Stimulated activated naive CD8-positive, alpha-beta T cell treated with anti-CD3 and anti-CD28 coated beads, Interleukin-15, amount 100 ng/mL, for 72 hours (primary cell): ENCODE measurements at places on chromosomes 7 and 10.

DNA sequence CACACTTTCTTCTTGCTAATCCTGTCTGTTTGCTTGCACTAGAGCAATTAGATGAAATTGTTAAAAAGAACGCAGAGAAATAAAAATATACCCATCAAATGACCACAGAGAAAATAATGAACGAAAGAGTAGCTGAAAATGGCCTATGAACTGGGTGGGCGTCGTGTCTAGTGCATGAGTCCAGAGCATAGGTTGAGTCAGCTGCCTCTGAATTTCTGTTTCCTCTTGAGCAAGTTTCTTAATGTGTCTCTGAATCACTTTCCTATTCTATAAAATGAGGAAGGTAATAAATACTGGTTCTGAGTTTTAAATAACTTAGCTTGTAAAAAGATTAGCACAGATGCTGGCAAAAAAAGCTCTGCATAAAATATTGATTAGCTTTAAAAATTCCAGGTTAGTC lies 75.0 kb downstream of the POM121L12 start:
- DNase-seq, result no peak

DNA sequence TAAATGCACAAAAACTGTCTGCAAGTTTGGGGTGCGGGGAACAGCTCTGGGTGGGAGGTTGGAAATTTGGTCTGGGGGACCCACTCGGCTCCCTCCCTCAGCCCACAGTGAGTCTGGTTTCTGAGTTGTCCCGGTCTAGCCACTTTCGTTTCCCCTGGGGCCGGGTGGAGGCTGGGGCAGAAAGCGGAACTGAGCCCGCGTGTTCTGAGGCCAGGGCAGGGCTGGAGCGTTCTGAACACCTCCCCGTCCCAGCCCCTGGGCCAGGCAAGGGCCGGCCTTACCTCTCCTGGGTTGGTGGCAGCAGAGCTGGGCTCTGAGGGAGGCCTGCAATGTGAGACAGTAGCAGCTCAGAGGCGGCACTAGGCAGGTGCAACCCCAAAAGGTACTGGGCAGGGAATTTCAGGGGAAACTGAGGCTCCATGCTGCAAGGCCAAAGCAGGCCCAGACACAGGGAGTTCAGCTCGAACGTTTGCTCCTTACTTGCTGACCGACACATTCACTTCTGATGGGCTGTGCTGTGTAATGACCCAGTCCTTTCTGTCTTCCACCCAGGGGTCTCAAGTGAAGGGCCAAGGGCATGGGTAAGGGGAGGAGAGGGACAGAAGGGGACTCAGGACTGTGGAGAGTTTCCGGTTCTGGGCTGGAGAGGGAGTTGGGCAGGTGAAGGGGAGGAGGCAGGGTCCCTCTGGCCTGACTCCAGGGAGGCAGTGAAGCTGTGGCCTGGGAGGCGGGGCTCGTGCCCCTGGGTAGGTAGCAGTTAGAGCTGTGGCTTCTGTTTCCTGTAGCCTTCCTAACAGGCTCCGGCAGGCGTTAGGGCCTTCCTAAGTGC lies 3.0 kb downstream of the IRF5 start:
- DNase-seq, result no peak

GRCh38 chr7:33919449-33919848 lies 14.1 kb downstream of the BMPER start:
- DNase-seq, result no peak

GRCh38 chr10:4080225-4080805 lies 295.3 kb upstream of the KLF6 start:
- no peak for DNase-seq

- DNase-seq, result peak; percentile 36
Observed at GRCh38 chr10:6200734-6201515, 1.8 kb upstream of the PFKFB3 start.

DNA sequence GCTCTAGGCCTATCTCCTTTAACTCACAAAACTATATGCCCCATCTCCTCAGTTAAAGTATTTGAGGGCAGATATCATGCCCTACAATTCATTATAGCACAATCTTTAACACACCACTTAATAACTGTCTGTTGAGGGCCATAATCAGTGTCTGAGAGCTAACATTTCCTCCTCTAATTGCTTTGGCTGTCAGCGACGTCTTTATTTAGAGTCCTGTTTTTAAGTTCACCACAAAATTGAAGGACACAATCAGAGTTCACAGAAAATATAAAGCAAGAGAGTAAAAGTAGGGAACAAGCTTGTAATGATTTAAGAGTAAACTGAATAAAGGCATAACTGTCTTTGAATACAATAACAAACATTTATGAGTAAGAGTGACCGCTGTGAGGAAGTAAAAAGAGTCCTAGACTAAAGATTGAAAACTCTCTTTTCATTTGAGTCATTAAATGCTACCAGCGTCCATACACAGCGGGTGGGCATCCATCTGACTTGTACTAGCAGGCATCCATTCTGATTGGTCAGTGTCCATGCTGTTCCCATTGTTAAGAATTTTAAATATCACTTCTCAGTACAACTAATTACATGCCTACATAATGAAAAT lies 38.4 kb upstream of the ABCB4 start:
- DNase-seq, result no peak

GRCh38 chr10:101725296-101726114 lies 30.5 kb upstream of the FBXW4 start:
- no peak for DNase-seq

DNA sequence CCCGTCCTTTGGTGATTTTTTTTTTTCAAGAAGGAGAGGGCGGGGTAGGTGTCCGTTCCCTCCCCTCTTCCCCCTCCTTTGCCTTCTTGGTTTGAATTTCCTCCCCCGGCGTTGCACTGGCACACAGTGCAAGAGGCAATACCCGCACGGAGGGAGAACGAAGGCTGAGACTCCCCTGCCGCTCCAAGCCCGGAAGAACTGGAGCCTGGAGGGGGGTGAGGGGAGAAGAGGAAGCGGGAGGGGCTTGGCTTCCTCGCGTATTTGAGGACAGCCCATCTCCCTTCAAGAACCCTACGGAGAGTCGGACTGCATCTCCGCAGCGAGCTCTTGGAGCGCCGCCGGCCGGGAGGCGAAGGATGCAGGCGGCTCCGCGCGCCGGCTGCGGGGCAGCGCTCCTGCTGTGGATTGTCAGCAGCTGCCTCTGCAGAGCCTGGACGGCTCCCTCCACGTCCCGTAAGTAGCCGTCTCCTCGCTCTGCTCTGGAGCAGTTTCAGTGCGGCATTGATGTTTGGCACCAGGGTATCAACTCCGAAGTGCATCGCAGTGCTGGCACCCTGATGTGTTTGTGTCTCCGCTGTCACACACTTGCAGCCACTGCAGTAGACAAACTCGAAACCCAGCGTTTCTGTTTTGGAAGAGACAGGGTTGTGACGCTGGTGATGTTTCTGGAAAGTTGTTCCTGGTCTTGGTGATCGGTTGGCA lies at the start of gene CNTNAP2:
Gene CNTNAP2 (plus strand): TSS at position 281 of the 702 bp plus-strand sequence. CDS start 76 bp downstream, at position 357.
- DNase-seq, result no peak

DNA sequence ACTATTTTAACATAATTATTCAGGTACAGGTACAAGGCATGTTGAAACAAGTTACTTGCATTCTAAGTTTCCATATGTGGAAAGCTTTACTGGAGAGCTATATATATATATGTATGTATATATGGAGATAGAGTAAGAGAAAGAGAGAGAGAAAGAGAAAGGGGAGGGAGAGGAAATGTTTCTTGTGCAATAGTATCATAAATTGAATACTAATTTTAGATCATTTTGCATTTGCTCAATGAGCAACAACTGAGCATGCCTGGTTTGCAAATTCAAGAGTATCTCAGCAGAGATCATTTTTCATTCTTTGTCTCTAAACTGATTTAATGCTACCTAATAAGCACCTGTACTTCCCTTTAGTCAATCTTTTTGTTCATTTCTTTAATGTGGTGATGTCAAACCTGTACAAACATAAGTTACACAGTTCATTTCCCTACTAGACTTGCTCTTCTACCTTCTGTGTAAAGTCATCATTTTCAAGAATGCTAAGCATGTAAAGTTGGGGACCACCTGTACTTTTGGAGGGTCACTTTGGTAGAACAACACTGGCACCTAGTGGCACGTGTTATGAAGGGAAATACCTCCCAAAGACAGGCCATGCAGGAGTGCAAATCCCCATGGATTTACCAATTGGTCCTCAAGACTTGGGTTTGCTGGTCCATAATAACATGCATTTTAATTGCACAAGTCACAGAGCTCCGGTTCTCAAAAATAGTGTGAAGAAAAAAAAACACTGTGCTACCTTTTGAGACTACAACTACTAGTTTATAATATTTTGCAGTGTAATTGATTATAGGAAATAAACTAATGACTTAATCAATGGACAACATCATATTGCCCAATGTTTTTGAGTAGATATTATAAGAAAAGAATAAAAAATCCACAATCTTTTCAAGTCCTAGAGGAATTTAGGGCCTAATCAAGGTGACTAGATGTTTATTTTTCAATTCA lies 431.2 kb upstream of the IGFBP3 start:
- DNase-seq, result peak; percentile 3

DNA sequence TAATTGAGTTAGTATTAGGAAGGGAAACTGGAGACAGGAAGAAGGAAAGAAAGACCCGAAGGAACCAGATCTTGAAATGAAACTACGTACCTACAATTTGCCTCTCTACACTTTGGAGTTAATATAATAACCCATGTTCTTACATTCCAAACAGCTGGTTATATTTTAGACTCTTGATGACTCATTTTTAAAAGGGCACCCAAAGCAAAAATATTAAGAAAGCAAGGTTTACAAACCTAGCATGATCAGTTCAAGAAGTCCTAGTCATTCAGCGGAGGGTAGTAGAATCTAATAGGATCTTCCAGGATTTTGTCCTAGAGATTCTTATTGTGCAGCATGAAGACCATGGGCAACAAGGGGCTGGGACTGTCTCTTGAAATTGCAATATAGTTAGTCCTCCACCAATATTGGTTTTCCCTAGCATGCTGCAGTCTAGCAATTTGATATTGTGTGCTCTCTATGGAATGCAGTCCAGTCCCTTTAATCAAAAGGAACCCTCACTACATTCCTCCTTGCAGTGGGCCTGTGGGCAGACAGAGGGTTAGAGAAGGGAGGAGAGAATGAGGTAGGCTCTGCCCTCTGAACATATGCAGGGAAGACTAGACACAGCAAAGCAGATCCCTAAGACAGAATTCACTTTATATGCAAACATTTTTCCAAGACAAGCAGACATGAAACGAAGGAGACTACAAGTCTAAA lies 230.3 kb downstream of the INHBA start:
- no peak for DNase-seq

DNA sequence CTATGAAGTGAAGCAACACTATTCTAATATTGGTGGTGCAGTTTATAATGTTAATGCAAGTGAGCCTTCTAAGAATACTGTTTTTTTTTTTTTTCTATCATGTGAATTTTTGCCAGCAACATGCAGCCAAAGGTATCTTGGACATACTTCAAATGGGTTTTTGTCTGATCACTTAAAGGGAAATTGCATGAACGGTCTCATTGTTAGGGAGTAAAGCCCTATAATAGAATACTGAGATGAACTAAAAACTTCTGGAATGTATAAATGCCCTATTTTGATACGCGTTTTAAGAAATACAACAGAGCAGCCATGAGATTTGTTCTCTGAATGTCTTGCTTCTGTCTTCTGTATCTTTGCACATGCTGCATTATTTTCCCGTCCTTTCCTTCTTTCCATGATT lies 10.5 kb upstream of the MDFIC start:
- DNase-seq, result no peak

DNA sequence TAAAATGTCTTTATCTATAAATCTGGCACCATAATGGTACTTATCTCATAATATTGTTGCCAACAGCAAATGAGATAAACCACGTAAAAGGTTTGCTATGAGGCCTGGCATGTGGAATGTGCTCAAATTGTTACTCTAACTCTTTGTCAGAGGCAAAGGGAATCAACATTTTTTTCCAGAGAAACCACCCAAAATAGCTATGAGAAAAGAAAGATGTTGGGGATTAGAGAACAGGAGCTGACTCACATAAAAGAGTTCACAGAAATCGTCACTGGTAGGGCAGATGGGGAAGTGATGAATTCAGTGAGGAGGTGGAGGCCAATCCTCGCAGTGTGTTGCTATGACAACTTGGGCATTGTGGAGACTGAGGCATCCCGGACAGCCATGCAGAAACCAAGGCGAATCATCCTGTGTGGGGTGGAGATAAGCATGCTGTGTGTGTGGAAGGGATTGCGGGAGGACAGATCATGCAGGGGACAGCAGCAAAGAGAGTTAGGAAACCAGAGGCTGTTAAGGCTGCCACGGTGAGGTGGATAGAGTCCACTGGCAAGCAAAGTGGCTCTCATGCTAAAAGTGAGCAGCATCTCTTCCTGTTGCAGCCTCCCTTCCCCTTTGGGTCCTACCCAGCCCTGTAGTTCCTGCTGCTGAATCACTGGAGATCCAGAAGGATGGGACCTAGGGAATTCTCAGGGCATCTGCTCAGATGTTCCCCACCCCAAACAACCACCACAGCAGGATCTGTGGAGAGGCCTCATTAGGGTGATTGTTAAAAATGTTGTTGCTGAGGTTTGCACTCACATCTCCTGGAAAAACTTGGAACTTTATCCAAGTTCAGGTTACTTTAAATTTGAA lies 103.9 kb downstream of the CUBN start:
- DNase-seq, result peak; percentile 81

GRCh38 chr7:155787171-155787851 lies 25.0 kb downstream of the SHH start:
- DNase-seq, result no peak

- DNase-seq, result no peak
Observed at GRCh38 chr7:132072873-132073272, 503.4 kb downstream of the PLXNA4 start.

- no peak for DNase-seq
Observed at GRCh38 chr7:26460351-26461085, 168.9 kb downstream of the SNX10 start.

- no peak for DNase-seq
Observed at GRCh38 chr7:1953199-1954190, 279.2 kb downstream of the MAD1L1 start.

- no peak for DNase-seq
Observed at GRCh38 chr10:99619090-99619800, 994 bp downstream of the SLC25A28 start.

DNA sequence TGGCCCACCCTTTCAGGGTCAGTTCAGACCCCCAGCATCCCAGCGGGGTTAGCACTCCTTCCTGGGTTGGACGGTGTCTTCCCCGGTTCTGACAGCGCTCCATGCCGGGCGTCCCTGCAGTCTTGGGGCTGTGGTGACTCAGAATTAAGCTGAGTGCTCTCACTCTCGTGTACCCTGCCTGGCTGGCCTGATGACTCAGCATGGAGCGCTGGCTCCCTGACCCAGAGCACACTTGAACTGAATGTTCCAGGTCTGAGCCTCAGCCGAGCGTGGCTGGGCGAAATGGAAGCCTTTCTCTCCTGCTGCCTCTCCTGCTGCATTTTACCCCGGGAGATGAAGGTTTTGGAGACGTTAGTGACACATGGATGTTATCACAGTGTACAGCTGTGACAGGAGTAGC lies 7.1 kb downstream of the BAG3 start:
- no peak for DNase-seq

DNA sequence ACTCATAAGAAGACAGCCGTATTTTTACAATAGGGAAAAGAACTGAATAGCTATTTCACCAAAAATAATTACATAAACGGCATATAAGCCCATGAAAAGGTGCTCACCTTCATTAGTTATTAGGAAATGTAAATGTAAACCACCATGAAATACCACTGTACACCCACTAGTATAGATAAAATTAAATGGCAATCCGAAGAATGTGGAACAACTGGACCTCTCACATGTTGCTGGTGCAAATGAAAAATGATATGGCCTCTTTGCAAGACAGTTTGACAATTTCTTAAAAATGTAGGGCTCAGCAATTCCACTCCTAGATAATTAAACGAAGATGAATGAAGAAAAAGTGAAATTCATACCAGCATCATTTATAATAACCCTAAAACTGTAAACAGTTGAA lies 91.8 kb downstream of the MAPK8 start:
- no peak for DNase-seq
